Ecto neural progenitor cell (in vitro differentiated cells): ENCODE measurements at places on chromosomes 2 and 18.

DNA sequence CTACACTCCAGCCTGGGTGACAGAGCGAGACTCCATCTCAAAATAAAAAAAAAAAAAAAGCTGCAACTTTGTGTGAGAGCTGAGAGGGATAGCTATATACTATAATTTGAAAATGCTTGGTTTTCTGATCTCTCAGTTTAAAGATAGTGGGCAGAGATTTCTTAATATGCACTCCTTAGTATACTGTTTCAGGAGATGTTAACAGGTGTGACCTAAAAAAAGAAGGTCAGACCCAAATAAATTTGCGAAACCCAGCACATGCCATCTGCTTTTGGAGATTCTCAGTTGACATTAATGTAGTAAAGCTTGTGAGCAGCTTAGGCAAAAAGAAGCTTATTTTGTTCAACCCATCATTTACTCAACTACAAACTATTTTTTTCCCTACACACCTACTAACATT, 37.4 kb downstream of the ZC3H6 start:
- DNase-seq: no peak

GRCh38 chr2:65103013-65103715, 26.7 kb downstream of the RAB1A start:
- DNase-seq: no peak

DNA sequence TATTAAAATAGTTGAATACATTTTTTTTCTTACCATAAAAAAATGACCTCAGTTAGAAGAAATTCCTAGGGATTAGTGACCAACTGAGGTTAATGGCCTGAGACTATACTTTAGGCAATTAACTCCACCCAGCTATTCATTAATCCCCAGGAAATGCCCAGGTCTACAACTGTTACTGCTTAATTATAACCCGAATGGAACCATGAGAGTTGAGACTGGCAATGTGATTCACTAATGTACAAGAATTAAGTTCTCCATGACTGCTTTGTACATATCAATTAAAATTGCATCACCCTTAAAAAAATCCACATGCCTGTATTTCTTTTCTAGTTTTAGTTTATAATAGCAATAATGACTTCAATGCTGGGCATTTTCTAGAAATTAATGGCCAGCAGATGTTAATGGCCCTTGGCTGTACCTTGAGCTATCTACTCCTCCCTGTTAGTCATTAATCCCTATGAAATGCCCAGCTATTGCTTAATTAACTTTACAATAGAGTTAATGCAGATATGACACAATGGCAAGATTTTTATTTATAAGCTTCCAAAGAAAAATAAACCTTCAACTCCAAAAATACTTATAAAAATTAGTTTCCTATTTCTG, 44.1 kb downstream of the ERBB4 start:
- no peak for DNase-seq

GRCh38 chr2:136168720-136169119, 50.8 kb upstream of the CXCR4 start:
- DNase-seq: no peak

DNA sequence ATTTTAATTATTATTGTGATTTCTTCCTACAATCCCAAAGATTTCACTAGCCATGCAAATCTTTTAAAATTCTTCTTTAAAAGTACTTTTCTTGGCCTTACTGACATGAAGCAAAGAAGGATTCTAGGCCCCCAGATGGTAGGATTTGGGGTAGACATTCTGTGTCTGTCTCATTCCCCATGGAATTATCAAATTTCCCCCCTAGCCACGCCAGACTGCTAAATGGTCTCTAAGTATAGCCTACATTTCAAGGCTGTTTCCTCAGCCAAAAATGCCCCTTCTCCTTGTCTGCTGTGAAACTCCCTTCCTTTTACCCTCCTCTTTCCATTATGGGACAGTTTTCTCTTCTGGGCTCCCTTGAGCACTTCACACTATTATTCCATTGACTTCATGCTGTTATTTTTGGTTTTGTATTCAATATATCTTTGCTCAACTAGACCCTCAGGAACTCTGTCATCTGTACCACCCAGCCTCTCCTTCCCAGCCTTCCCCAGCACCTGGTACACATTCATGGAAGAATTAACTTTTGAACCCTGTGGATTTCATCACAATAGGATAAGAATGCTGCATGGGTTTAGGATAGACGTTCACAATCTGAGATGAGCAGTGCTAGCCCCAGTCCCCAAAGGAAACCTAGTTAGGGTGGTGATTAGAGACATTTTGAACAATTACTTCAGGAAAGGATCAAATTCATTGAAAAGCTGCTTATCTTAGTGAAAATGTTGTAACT, 21.5 kb upstream of the CYP1B1 start:
- DNase-seq: no peak

DNA sequence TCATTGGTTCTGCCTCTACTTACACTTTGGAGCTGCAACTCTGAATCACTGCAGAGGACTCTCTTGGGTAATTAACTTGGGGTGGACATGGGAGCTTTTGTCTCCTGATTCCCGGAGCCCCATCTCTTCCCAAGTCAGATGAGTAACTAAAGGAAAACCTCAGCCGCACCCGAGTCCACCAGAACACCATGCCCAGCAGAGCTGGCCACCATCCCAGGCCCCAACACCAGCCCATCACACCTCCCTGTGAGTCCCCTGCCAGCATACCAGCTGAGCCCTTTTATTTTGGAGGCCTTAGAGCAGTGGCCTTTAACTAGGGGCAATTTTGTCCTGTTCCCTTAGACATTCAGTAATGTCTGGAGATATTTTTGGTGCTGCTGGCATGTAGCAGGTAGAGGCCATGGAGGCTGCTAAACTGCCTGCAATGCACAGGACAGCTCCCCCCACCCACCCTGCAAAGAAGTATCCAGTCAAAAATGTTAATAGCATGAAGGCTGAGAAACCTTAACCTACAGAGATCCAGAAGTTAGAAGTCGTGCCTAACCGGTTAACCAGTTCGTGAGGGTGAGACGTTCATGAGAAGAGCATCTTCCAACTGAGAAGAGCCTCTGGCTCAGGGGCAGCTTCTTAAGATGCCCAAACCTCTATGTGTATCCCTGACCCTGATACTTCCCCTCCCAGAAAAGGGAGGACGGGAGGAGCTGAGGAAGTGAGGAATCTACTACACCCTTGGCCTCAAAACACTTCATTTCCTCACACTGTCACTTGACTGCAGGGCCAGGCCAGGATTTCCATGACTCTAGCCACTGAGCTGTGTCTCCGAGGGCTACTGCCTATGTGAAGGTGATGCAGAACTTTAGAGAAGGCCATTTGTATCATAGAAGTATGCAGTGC, 139.9 kb upstream of the EPAS1 start:
- no peak for DNase-seq

DNA sequence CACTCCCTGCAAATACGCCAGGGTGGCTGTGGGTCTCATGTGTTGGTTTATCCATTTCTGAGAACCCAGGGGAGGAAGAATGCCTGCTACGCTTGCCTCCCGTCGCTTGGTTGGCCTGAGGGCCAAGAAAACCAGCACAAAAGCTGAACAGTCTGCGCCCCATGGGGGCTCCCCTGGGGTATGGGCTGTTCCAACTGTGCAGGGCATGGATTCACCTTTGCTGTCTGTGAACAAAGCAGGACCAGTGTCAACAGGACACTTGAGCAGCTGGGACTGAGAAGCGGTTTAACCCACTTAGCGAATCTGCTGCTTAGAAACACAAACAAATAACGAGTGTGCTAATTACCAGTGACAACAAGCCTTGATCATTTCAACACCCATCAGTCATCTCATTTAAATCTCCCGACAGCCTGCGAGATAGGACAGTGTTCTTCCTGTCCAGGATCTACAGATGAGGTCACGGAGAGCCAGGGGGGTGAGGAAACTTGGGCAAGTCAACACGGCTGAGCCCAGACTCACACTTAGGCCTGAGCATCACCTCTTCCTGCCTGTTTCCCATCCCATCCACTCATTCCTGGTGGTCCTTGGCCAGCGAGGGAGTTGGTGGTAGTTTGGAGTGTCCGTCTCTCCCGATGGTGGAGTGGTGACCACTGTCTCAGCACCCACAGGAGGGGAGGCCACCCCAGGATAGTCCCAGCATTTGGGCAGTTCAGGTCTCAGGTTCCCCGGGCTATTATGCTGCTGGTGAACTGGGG, 111.6 kb upstream of the HAAO start:
- DNase-seq: no peak

GRCh38 chr18:77369644-77370043, 120.0 kb downstream of the GALR1 start:
- DNase-seq: no peak

DNA sequence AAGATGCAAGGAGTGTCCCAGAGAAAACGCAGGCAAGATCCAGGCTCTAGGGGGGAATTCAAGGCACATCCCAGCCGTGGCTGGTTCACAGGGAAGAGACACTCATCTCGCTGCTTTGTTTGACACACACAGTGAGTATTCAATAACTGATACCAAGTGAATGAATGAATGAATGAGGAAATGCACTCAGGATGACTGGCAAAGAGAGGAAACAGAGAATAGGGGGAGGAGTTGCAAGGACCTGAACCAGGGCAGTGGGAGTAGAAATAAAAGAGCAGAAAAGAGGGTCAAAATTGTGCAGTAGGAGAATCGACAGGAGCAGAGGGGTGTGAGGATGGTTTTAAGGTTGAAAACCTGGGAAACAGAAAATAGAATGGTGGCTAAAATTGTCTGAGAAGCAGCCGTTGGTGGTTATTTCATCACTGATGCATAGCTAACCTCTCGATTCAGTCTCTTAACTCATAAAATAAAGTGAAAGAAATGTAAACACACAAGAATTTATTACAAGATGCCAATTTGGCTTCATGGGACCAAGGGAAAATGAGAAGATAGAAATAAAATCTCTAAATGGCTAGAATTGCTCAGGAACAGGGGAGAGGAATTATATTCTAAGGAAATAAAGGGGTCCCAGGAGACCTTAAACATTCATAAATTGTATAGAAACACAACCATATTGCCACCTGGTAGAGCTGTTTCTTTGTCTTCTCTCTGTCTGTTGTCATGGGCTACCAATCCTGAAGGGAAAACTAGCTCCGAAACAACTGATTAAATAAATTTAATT, 63.9 kb upstream of the PHLPP1 start:
- DNase-seq: no peak

DNA sequence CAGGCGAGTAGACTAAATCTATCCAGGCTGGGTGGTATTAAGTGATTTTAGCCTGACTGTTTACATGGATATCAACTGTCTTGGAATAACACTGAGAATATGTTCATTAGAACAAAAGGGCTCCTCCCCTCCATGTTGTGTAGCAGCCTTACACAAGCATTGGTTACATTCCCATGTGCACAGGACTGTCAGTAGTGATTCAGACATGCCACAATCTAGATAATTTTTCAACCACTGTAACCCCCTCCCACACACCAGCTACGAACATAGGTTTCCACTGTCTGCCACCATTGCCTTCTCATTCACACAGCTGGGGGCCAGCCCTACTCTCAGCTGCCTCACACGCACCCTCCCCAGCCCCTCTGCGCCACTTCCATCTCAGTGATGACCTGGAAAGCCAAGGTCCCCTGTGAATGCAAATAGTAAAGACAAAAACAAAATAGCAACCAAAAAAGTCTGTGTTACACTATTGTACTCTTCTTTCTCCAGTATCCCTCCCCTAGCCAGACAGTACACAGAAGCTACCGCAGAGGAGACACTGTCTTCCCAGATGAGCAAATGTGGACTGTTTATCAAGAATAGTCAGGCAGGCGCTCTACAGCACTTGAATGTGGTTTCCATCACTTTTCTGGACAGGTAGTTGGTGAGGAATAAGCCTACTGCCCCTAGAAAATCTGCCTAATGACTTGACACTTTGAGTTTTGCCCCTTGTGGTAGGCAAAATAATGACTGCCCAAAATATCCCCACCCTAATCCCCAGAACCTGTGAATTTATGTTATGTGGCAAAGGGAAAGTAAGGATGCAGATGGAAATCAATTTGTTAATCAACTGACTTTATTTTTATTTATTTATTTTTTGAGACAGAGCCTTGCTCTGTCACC, 27.9 kb upstream of the TYMS start:
- DNase-seq: no peak

DNA sequence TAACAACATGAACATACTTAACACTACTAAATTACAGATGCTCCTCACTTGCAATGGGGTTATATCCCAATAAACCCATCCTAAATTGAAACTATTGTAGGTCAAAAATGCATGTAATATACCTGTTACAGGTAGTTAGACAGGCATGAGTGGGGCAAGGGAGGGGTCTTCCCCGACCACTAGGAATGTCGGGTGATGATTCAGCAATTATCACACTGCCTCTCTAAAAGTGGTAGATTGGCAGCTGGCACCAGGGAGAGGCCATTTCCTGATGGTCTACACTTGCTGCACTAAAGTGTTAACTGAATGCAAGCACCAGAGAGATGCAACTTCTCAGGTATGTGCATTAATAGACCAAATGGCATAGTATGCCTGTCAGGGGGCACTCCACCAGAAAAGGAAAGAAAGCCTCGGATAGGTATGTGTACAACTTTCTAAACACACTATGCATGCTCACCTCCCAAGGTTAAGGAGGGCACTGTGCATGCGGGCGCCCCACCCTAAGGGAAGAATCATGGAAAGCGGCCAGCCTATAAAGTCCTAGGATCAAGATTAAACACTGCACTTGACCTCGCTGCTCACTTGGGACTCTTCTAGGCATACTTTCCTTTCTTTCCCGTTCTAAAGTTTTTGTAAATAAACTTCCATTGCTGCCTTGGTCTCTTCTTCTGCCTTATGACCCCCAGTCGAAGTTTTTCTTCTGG, 35.6 kb downstream of the PIGN start:
- DNase-seq: no peak

- DNase-seq: no peak
These were observed 75.4 kb downstream of the GYPC start for GRCh38 chr2:126731353-126731752.

- DNase-seq: no peak
These were observed 177.7 kb downstream of the DIS3L2 start for GRCh38 chr2:232139171-232139594.

- DNase-seq: no peak
These were observed 59.2 kb downstream of the SMAD2 start for GRCh38 chr18:47871288-47871687.

- DNase-seq: no peak
These were observed 65.6 kb downstream of the MRPS9 start for GRCh38 chr2:105103481-105103880.

DNA sequence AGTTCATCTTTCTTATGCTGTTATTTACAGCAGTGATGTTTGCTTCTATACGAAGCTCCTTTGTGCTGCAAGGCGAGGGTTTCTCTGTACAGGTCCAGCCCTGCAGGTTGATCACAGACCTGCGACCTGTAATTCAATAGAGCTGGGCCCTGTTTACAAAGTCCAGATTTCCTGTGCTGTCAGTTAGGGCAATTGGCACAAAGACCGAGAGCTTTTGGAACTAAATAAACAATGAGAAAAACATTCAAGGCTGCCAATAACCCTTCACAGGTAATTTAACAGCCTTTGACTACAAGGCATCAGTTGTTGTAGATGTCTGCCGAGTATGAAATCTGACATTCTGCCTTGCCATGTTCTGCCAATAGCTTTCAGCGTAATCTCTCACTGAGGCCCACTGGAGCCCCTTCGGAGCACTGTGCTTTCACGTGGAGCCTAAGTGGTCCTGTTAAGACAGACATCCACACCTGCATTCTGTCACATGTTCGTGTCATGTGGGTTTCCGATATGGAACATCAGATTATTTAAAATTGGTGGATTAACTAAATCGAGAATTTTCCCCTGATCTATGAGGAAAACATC, 232.5 kb downstream of the PTGR3 start:
- DNase-seq: no peak
